ENCODE measurements at places on chromosomes 2 and 18.
A peak's percentile ranks its signal among the peaks of the same experiment; 100 is the strongest.

DNA sequence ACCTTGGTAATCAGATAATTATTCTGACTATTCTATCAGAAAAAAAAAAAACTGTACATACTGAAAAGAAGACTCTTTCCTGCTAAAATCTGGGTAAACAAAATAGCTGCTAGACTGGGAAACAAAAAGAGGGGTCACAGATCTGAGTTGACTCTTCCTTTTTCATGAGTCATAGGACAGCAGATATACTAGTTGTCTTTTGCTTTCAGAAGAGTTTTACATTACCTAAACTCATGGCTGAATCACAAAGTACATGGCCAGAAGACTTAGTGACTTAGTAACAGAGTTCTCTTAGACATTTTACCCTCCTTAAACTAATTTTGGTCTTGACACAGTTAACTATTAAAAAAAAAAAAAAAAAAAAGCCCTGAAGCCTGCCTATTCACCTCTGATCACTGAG lies 834.0 kb upstream of the FSHR start:
- DNase-seq: no peak

DNA sequence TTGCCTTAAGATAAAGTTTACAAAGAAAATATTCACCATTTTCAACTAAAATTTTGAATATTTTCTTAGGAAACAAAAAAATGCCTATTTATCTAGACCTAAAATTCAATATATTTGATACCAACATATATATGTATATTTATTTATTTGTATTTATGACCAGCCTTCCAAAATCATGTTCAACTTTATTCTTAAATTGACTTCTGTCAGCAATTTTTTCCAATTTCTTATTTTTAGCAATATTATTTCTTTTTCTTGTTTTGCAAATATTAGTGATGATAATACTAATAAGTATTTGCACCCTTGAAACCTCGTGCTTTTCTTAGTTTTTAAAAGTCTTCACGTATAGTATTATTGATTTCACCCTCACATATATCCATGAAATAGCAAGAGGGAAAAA lies 68.2 kb upstream of the PHLPP1 start:
- DNase-seq: no peak

DNA sequence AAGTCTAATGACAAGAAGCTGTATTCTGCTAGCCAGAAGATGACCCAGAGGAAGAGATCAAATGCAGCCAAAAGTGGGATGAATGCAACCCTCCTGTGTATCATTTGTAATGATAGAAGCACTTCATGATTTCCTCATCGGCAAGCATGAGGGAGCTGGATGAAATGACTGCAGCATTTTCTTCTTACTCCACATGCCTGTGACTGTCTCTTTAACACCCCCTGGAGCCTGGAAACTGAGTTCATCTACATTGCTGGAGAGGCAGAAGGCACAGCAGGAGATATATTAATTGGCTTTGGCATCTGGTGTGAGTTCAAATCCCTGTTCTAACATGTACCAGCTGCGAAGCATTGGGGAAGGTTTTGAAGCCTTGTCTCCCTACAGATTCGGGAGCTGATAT lies 37.7 kb downstream of the ID2 start:
- DNase-seq: peak; percentile 54

GRCh38 chr2:73368781-73369180 lies 16.9 kb upstream of the ALMS1 start:
- DNase-seq: no peak

- DNase-seq: no peak
These were observed 193.5 kb downstream of the SS18 start for GRCh38 chr18:25896956-25897355.

DNA sequence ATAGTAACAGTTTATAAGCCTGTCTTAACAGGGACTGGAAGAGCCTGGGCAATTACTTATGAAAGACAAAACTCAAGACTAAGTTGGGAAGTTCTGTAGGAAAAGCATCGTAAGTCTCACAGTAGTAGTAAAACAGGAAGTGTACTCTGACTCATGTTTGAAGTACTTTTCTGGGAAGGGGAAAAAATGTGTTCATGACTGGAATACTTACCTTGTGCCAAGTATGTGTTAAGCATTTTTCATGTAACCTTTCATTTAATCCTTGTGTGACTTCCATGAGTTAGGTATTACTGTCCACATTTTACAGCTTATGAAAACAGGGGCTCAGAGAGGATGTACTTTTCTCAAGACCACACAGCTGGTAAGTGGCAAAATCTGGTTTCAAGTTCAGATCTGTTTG lies 13.7 kb upstream of the SKOR2 start:
- no peak for DNase-seq

- no peak for DNase-seq
These were observed 29.3 kb downstream of the CYP26B1 start for GRCh38 chr2:72118386-72118785.

DNA sequence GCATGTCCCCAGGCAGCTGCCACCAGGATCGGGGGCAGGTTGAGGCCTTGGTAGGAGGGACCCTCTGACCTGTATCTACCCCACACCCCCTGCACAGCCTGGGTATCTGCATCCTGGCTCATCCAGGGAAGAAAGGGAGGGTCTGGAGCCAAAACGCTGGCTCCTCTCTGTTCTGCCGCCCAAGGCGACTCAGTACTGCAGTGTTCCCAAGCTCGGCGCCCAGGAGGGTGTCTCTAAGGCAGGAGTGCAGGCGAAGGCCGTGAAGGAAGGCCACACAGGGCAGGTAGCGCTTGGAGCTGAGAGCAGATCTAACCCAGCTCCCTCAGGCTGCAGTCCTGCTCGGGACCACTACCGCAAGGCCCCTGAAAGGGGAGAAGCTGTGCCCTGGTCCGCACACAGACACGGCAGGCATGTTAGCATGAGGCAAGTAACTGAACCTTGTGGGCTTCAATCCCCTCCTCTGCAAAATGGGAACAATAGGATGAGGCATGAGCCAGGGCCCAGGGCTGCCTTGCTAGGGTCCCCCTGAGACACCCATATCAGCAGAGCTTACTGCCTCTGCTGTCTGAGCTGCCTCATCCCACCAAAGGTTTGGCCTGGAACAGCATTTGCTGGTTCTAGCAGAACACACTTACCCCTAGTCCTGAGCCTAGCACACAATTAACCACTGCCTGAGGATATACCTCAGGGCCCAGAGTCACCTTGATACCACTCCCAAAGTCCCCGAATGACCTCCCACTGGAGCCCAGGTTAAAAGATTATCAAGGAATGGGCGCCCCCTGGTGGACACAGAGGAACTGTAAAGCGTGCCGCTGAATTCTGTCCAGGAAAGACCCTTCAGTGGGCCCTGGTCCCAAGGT lies 6.5 kb downstream of the PTMA start:
- peak; percentile 90 for DNase-seq

GRCh38 chr2:62931536-62931935 lies 119.1 kb upstream of the OTX1 start:
- DNase-seq: no peak

DNA sequence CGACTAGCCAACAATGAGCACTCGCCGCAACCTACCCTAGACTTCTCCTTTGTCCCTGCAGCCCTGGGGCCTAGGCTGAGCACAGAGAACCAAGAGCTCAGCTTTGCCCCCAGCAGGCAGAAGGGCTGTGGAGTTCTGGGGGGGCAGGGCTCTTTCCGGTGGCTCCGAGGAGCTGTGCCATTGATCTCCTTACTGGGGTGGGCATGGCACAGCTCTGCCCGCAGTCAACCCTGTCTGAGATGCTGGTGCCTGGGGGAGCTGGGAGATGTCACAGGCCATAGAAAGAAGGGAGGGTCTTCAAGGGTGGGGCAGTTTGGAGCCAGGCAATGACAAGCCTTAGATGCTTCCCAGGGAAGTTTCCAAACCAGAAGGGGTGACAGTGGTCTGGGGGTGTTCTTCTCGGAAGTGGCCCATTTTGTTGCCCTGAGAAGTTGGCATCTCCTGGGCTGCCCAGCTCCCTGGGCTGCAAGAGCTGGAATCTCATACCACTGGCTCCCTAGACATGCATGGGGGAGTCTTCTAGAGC lies 14.1 kb upstream of the GPR55 start:
- no peak for DNase-seq

DNA sequence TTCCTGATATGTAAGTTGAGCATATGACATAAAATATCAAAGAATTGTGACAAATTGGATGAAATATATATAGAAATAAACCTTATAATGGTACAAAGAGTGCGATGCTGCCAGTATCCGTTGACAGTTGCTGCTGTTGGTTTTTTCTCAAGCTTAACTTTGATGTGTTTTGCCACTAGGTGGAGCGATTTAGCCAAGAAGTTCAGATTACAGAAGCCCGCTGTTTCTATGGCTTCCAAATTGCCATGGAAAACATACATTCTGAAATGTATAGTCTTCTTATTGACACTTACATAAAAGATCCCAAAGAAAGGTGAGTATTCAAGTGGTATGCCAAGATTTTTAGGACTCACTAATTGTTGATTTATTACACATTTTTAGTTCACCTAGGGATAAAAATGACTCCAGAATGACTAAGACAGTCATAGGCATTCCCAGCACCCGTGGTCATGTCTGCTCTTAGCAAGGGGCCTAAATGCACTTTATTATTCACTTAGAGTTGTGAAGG lies 2.1 kb downstream of the RRM2 start:
- DNase-seq: peak; percentile 93

DNA sequence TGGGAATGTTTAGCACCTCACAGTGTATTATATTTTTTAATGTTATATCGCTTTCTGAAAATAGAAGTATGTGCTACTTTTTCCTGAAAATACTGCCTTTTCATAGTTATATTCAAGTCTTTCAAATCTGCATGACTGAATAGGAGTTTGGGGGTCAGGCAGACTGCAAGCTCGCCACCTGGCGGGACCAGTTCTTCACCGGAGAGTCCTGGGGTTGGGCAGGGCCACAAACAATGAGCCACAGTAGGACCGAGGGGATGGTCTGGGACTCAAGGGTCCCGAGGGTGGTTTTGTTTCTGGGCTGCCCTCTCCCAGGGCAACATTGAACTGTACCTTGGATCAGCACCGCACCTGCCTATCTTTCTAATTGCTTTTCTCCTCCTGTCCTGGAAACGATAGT lies 70.6 kb downstream of the VWA3B start:
- no peak for DNase-seq

Data from brain (organoid and tissue), 16 donors.